ENCODE measurements at places on chromosomes 7 and 10.

DNA sequence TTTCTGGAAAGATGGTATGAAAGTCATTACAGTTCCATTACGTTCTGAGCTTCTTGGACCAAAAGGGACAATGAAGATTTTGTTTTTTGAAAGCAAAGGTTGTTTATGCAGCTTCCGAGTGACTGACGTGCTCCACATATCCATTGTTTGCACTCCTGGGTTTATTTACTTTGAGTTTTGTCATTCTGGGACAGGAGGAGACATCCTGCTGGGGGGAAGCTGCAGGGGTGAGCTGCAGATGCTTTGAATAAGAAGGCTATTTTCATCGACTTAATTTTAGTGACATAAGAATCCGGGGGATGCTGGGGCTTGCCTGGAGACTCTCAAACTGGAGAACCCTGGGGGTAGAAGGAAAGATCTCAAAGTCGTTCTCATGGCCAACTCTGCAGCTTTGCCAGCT is 12.7 kb upstream of the SFMBT2 start:
- DNase-seq = no peak

- peak; percentile 65 for DNase-seq
Measured at GRCh38 chr7:96314402-96315124, 7.3 kb downstream of the SLC25A13 start.

GRCh38 chr7:132423594-132424200 is 152.6 kb downstream of the PLXNA4 start:
- no peak for DNase-seq

GRCh38 chr10:126420567-126421300 is 32.5 kb upstream of the ADAM12 start:
- DNase-seq = no peak

DNA sequence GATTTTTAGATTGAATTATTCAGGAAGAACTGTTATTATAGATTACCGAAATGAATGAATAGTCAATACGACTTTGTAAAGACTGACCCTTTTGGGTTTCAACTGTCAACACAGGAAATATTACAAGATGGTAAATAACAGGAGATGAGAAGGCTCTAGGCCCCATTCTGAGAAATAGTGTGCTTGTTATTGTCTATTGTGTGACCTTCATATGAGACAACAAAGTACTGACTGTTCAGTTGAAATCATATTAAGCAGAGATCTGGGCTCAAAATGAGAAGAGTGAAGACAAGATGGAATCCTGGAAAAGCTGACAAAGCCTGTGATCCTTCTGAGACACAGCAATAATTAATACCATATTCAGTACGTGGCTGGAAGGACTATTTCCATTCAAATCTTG is 503.8 kb downstream of the INHBA start:
- no peak for DNase-seq

DNA sequence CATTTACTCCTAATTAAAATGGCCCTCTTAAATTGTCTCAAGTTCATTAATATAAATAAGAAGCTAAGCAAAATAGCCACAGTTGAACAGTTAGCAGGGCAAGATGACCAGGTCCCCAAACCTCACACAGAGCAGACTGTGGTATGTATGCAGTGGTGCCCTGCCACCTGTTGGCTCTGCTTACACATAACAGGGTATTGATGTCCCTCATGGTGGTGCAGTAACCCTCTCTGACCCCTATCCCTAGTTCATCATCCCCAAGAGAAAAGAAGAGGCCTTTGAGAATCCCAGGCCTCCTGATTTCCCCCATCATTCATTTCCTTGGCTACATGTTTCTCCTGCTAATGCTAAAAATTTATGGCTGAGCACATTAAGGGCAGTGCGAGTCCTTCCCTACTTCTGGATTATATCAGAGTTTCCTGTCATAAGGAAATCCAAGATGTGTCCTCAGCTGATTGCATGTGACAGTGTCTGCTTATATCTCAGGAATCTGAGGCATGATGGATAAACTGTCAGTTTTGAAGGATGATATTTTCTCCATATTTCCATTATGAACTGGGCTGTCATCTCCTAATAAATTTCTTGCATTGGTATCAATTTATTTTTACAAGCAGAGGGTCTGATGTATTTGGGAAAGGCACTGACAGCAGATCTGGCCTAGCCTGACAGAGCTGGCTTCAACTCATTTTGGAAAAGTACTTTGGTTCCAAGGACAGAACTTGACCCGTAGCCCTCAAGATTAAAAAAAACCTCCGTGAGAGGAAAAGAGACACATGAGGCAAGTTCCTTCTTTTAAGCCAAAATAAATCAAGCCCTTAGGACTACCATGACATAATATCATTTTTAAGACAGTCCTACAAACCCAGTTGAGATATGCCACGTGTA is 880.6 kb downstream of the LRMDA start:
- DNase-seq = peak; percentile 49

GRCh38 chr10:43215758-43216455 is 51.0 kb downstream of the RASGEF1A start:
- no peak for DNase-seq

DNA sequence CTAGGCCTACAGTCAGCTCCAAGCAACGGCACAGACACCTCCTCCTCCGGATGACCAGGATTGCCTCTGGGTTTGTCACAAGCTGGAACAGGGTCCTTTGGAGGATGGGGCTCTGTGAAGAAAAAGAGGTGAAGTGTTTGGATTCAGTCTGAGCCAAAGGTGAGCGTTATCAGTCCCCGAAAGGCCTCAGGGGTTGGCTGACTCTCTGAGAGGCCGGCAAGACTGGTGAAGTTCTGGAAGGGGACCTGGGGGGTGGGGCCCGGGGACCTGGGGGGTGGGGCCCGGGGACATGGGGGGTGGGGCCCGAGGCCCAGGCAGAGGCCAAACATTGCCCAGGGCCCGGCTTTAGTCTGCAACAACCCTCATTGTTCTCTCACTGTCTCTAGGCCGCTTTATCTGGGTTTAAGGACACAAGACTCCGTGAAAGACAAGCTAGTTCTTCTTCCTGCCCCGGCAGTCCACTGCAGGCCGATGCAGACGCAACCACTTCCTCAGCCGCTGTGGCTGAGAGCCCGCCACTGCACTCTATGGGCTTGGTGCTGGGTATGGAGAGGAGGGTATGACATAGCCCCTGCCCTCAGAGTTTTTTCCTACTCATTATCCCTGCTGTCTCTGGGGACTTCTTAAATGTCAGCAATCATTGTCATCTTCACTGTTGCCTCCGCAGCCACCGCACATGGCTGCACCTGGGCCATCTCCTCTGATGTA is 27.4 kb upstream of the PSAP start:
- DNase-seq = no peak

- DNase-seq = no peak
Measured at GRCh38 chr10:6044751-6045313, 17.3 kb downstream of the IL2RA start.

GRCh38 chr7:66804001-66804400 is 63.5 kb downstream of the RABGEF1 start:
- no peak for DNase-seq

GRCh38 chr10:110321869-110322620 is 17.3 kb upstream of the SMNDC1 start:
- DNase-seq = peak; percentile 44

- no peak for DNase-seq
Measured at GRCh38 chr7:2894118-2894940, 50.2 kb upstream of the GNA12 start.

- no peak for DNase-seq
Measured at GRCh38 chr10:79311581-79312407, 35.5 kb upstream of the PPIF start.

GRCh38 chr7:115707258-115708012 is 323.1 kb downstream of the TFEC start:
- DNase-seq = peak; percentile 16

DNA sequence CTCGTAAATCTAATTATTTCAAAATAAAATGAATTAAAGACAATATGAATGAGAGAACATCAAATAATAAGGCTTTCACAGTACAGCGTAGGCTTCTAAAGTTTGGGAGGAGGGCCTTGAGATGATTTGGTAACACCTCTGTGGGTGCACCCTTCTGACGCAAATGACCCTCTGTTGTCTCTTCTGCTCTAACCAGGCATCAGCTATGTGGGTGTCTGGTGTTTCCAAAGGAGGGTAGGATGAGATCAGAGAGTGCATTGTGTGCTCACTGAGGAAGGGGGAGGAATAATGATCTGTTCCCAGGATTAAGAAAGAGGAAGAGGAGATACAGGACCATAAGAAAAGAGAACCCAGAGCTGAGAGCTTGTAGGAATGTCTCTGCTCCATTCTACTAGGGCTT is 420.4 kb downstream of the SDK1 start:
- DNase-seq = no peak

DNA sequence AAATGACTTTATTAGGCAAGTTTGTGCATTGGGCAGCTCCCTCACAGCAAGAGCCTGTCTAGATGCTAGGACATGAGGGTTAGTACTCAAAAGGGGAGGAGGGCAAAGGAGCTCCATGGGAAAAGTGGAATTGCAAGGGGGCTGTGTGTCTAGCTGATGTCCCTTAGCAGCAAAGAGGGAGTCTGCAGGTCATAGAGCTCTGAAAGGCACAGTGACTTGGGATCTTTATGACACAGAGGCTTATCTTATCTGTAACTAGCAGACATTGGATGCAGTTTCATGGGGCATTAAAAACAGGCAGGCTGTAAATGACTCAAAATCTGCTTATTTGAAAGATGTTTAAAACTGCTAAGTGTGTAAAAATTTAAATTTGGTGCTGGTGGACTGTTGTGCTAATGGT is 556.2 kb upstream of the FZD8 start:
- no peak for DNase-seq

All from EH (cell line).